Naive thymus-derived CD8-positive, alpha-beta T cell (primary cell): ENCODE measurements at places on chromosomes 7 and 10. TPM values are rescaled to one million over a fixed set of nuclear protein-coding genes. Genes with fewer than 3 reads are reported as not detected.

The VAX1 gene
- not detected for polyA plus RNA-seq

The TWIST1 gene
- not detected for polyA plus RNA-seq

The OPN4 gene
- polyA plus RNA-seq = not detected

GRCh38 chr10:48242171-48242904, 32.2 kb downstream of the FRMPD2 start:
- no peak overlapping the region for H3K4me3 ChIP-seq
- H3K27me3 ChIP-seq = no peaks in the 10 kb centered on the region
- H3K4me1 ChIP-seq = peaks cover 4% of the 10 kb centered on the region
- H3K36me3 ChIP-seq = no peaks in the 10 kb centered on the region
- H3K27ac ChIP-seq = no peak overlapping the region

GRCh38 chr10:67936416-67936815, 52.0 kb downstream of the SIRT1 start:
- H3K27ac ChIP-seq = no peak overlapping the region
- DNase-seq = no peak
- H3K27me3 ChIP-seq = no peaks in the 10 kb centered on the region

GRCh38 chr10:65846541-65846940, 1079.3 kb upstream of the LRRTM3 start:
- no peak overlapping the region for H3K27ac ChIP-seq
- no peak for DNase-seq
- no peaks in the 10 kb centered on the region for H3K36me3 ChIP-seq
- no peaks in the 10 kb centered on the region for H3K4me1 ChIP-seq

GRCh38 chr7:136016649-136017395, 39.7 kb upstream of the MTPN start:
- H3K4me1 ChIP-seq = peaks cover 4% of the 10 kb centered on the region
- H3K4me3 ChIP-seq = no peak overlapping the region
- no peaks in the 10 kb centered on the region for H3K36me3 ChIP-seq
- no peak overlapping the region for H3K27ac ChIP-seq
- H3K27me3 ChIP-seq = peaks cover 18% of the 10 kb centered on the region

- no peaks in the 10 kb centered on the region for H3K27me3 ChIP-seq
- H3K4me1 ChIP-seq = no peaks in the 10 kb centered on the region
- H3K27ac ChIP-seq = peak overlapping the region; percentile 60
- no peaks in the 10 kb centered on the region for H3K36me3 ChIP-seq
- DNase-seq = no peak
Observed at GRCh38 chr10:89888321-89889070, 187.1 kb downstream of the KIF20B start.

DNA sequence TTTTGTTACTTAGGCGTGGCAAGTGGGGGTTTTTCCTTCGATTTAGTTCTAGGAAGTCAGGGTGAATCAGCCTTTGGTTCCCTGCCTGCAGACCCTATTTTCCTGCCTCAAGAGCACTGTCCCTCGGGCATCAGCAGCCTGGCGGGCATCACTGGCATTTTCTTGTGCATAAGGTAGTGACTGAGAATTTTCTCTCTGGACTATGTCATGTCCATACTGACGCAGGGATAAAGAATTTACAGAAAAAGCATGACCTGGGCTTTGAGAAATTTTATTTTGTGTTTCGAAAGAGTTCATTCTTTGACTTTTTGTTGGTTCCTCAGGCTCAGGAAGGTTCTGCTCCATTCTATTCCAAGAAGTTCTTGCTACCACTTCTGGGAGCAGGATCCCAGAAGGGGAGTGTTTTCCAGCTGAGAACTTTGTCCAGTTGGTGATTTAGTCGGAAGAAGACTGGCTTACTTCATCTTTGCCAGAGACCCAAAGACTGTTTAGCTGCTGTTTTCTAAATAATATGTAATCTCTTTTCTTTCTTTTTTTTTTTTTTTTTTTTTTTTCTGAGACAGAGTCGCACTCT, 213.9 kb upstream of the SH2B2 start:
- H3K36me3 ChIP-seq = peaks cover 25% of the 10 kb centered on the region
- H3K4me3 ChIP-seq = no peak overlapping the region
- H3K4me1 ChIP-seq = peaks cover 7% of the 10 kb centered on the region
- DNase-seq = no peak
- no peaks in the 10 kb centered on the region for H3K27me3 ChIP-seq

DNA sequence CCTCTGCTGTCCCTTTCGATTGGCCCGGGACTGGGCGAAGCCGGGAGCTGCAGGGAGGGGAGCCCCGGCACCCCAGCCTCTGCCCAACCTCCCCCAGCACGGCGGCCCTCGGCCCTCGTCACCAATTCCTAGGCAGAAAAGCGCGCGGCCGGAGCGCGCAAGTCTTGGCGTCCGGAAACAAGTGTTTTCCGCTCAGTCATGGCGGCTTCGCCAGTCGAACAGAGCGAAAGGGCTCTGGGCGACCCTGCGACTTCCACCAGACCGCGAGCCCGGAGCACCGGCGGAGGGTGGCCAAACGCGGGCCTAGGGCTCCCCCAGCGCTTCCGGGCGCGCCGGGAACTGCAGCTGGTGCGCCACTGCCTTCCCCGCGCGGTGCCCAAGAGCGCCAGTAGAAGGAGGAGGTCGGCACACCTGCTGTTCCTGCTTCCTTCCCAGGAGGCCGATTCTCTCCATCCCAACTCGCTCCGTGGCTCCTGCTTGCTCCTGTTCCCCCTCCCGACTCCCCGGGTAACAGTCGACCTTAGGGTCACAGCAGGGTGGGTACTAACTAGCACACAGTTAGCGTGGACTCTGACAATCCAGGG, 729.9 kb downstream of the ZWINT start:
- no peak overlapping the region for H3K4me3 ChIP-seq
- no peaks in the 10 kb centered on the region for H3K36me3 ChIP-seq
- H3K27ac ChIP-seq = no peak overlapping the region
- H3K4me1 ChIP-seq = no peaks in the 10 kb centered on the region
- H3K27me3 ChIP-seq = peaks cover 36% of the 10 kb centered on the region
- DNase-seq = no peak

DNA sequence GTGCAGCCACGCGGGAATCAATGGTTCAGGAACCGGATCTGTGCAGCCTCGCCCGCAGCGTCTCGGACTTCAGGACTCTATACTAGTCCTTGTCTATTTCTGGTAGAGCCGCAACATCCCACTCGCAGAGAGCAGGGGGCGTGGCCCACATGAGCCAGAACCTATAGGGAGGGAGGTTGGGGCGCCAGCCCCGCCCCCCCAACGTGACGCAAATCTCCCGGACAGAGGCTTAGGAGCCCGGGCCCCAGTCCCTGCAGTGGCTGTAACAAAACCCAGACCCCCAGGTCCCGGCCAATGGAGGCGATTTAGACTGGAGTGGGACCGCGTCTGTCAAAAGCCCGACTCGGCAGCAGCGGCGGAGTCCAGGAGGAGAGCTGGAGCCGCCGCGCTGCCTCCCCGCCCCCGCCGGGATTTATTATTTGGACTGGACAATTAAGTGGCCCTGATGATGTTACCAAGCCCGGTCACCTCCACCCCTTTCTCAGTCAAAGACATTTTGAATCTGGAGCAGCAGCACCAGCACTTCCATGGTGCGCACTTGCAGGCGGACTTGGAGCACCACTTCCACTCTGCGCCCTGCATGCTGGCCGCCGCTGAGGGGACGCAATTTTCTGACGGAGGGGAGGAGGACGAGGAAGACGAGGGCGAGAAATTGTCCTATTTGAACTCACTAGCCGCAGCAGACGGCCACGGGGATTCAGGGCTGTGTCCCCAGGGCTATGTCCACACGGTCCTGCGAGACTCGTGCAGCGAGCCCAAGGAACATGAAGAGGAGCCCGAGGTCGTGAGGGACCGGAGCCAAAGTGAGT, at the start of gene NKX2-3:
TSS of gene NKX2-3 (plus strand) at position 256 of the 809 bp plus-strand sequence. CDS start at position 446, 190 bp downstream.
- DNase-seq = no peak
- no peaks in the 10 kb centered on the region for H3K36me3 ChIP-seq
